Fibroblast of upper back skin (primary cell): ENCODE measurements at places on chromosomes 1 and 21.
A peak's percentile ranks its signal among the peaks of the same experiment; 100 is the strongest.

DNA sequence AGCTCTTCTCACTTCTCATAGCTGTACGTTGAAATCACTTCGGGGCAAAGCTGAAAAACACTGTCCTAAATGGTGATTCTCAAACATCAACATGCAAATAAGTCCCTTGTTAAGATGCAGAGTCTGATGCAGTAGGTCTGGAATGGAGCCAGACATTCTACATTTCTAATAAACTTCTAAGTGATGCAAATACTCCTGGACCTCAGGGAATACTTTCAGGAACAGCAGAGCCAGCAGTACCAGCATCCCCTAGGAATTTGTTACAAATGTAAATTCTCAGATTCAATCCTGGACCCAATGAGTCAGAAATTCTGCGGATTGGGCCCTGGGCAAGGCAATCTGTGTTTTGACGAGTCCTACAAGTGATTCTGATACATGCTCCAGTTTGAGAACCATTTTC, 152.3 kb downstream of the PCNX2 start:
- peak; percentile 17 for DNase-seq

DNA sequence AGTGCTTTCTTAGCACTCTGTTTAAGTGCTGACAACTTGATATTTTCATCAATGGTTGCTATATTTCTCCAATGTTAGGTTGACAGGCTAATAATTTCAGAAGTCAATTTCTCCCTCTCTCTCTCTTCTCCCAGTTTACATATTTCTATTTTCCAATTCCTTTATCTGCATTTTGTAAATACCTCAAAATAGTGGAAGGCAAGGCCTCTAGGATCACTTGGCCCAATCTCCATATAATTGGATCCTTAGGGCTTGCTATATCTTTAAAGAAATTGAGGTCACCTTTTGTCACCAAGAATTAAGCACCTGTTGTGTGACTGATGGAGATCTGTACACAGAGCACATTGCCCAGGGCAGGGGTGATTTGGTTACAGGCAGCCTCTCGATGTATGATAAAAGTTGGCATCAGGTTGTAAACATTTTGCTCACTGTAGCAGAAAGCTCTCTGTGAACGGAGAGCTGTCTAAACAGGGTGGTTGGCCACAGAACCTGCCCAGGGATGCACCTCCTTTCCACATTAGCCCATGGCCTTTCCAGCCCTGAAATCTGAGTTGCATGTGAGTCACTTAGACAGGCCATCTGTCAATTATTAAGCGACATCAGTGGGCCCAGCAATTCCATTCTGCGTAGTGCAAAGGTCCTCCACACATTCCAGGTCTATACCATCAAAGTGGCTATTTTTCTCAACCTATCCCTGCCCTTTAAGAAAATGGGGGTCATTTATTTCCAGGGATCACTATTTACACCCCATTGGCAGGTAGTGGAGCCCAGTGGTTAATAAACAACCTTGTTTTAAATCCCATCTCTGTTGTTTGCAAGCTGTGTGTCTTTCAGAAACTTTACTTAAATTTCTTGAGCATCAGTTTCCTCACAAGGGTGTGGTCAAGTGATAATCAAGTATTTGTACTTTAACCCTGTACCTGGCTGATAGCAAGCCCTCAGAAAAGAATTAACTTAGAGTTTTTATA, 29.1 kb upstream of the IRF2BP2 start:
- no peak for DNase-seq

DNA sequence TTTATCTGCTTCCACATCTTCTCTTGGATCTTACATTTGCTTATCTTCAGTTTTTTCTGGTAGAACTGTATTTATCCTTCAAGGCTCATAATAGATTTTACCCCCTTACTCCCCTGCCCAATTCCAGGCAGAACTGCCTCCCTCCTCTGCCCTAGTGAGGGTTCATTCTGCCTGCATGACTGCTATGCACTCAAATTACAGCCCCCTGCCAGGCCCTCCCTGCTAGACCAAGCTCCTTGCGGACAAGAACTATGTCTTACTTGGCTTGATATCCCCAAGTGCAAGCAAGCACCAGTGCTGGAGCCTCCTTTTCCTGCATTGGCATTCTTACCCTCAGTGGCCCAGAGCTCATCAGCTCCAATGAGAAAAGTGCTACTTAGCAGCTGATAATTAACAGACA, 18.1 kb downstream of the MAPKAPK2 start:
- no peak for DNase-seq

DNA sequence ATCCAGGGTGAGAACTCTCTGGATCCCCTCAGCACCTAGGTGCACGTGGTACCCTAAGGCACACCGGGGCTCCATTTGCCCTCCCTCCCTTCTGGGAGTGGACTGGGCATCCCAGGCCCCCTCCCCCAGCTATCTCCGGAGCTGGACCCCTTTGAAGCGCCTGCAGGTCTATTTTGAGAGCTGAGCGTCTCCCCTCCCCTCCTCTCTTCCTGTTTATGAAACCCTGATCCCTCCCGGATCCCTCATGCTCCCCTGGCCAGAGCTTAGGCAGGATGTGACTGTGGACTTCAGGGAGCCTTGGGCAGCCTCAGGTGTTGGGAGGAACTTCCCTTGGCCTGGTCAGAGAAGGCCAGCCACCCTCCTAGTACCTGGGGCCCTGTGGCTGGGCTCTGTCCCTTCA, 10.2 kb downstream of the RPS6KA1 start:
- no peak for DNase-seq

DNA sequence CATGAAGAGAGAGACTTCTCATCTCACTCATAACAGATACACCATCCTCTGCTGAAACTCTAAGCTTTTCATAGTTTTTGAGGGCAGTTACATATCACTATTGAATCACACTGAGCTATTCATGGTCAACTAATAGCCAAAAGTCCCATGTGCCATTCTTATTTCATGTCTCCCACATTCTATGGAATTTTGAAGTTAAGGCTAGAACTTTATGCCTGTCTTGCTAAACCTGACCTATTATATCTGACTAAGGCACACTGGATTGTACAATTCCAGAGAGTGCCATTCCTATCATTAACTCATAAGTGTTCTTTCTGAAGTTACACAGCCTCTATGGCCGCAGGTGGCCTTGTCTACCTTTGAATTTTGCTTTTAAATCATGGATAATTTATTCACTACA, 254.3 kb downstream of the PTPRC start:
- DNase-seq = no peak

- DNase-seq = no peak
These were observed 121.3 kb downstream of the HFM1 start for GRCh38 chr1:91283421-91283726.

- DNase-seq = peak; percentile 41
These were observed 3.8 kb downstream of the LCA5L start for GRCh38 chr21:39441502-39442475.

DNA sequence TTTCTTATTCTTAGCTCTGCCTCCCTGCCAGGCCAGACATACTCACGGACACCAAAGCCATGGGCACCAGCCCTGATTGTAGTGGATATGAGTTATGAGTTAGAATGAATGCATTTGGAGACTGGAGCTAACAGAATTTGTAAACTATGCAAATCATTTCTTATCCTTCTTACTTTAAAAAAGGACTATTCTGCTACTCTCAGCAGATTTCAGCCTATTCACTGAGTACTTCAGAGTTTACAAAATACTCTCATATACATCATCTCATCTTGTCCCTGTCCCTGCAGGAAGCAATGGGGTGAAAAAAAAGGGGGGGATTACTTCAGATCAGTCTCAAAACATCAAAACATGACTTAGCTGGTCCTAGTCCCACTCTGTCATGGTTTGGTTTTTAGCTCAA, 541.4 kb upstream of the PLXNA2 start:
- DNase-seq = no peak

DNA sequence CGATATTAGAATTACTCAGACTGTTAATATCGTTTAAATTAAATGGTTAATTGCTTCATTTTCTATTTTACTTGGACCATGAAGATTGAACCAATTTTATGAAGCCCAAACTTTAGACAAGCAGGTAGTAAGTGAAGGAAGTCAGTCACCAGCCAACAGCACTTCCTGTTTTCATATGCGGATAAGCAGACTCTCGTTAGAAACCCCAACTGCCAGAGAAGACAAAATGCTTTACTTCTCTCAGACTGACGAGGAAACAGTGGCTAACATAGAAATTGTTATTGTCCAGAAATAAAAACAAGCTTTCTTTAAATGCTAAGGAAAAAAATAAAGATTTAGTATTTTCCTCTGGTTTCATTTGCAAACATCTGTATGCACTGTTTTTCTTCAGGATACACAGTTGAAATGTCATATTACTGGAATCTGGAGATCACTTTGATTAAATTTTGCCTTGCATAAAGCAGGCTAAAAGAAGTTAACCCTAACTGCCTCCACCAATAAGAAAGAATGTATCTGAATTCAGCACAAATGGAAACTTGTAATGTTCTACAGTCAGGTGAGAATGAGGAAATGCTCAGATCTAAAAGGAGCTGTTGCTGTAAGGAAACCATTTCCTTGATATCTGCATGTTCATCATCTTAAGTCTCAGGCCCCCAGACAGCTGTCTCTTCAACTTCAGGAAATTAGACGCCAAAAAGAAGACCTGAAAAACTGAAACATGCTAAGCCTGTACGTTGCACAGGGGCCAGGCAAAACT, 129.8 kb upstream of the SAMSN1 start:
- DNase-seq = no peak

GRCh38 chr21:35257413-35257812, 208.3 kb upstream of the RUNX1 start:
- peak; percentile 95 for DNase-seq

DNA sequence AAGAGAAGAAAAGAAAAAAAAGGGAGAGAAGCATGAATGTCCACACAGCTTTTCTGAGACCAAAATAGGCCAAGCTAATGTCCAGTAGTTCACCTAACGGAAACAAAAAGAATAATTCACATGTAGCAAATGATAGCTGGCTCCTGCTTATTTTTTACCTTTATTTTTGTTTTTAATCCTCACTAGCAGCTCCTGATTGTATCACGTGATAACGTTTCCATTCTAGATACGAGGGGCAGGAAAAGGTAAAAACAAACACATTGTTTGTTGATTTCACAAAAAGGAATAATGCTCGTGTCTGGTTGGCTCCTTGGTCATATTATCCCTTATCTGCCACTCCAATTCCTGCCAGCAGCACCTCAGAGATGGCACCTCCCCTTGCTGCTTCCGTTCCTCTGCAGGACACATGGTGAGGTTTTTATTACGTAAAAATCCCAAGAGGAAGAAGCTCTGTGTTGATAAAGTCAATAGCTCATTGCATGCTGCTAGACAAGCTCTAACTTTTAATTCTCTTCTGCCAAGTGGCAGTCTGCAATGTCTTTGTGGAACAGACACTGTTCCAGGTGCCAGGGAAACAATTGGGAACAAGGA, 201.7 kb downstream of the CRB1 start:
- DNase-seq = no peak

- DNase-seq = no peak
These were observed 25.5 kb downstream of the GBP2 start for GRCh38 chr1:89100412-89100811.

DNA sequence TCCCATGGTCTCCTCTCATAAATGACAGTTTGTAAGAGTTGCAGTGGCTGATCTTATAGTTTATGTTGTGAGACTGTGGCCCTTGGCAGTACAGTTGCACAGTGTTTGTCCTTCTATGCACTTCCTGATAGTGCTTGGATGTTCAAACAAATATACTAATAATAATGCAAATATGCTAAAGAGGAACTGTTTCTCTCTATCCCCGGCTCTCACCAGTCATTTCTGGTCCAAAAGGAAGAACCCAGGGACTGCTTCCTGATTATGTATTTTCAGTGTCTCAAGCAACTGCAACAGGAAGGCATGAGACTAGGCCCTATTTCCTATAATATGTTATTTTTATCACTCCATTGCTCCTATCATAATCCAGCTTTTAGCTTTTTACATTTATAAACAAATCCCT, 17.0 kb upstream of the SUCO start:
- DNase-seq = no peak

DNA sequence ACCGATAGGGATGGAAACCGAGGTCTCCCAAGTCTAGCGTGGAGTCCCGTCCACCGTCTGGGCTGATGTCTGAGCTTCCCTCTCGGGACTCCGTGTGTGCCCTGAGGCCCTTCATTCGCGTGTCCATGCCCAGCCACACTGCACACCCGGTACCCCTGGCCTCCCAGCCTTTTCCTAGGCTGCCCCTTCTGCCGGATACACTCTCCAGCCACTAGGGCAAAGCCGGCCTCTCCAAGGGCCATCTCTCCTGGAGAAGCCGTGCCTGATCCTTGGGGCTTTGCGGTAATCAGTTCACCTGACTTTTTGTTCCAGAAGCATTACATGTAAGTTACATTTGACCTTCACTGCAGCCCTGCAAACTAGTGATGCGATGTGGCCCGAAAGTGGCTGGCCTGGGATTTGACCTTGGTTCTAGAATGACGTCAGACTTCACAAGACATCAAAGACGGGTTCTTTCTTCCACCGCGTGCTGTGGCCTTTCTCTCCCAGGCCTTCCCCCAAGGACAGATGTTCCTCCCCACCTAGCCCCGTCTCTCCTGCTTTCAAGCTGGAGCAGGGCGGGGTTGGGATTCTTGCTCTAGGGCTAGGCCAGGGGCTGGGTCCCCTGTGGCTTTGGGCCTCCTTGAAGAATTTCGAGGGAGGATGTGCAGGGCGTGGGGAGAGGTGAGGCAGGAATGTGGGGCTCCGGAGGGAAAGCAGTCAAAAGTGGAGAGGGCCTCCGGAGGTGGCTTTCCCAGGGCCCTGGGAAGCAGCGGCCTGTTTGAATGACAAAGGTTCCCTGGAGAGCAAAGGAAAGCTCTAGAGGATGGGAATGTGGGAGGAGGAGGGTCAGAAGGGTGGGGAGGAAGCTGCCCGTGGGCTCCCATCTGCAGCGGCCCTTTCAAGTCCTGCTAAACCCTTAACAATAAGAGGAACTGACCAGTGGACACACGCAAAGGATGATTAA, 49.7 kb upstream of the SLC2A1 start:
- no peak for DNase-seq

GRCh38 chr1:64948216-64948615, 18.1 kb downstream of the JAK1 start:
- DNase-seq = no peak

- DNase-seq = no peak
These were observed 6.1 kb downstream of the FAM3B start for GRCh38 chr21:41322496-41323382.

DNA sequence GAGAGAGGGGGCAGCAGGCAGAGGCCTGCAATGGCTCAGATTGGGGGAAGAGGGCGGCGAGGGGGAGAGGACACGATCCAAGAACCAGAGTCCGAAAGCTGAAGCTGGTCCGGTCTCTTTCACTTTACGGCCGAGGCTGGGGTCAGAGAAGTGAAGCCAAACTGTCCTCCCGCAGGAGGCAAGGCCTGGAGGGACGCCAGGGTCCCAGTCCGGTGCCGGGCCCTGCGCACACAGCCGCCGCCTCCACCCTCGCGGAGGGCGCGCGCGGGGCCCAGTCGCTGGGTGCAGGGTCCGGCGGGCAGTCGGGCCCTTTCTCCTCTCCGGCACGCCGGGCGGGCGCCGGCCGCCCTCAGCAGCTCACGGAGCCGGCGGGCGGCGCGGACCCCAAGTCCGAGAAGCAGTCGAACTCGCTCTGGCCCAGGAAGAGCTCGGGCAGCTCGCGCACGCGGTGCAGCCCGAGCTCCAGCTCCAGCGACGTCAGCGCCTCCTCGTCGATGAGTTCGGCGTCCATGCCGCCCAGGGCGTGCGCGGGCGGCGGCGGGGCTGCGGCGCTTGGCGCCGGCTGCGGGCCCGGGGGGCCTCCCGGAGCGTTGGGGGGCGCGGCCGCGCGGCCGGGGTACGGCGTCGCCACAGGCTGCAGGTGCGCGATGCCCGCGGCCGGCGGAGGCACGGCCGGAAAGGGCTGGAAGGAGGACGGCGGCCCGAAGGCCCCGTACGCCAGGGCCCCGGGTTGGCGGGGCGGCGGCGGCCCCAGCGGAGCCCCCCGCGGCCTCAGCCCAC, 749 bp downstream of the CITED4 start:
- peak; percentile 31 for DNase-seq

GRCh38 chr1:186206048-186206570, 168.9 kb downstream of the TPR start:
- DNase-seq = peak; percentile 73
